ENCODE measurements at places on chromosomes 2 and 18.

DNA sequence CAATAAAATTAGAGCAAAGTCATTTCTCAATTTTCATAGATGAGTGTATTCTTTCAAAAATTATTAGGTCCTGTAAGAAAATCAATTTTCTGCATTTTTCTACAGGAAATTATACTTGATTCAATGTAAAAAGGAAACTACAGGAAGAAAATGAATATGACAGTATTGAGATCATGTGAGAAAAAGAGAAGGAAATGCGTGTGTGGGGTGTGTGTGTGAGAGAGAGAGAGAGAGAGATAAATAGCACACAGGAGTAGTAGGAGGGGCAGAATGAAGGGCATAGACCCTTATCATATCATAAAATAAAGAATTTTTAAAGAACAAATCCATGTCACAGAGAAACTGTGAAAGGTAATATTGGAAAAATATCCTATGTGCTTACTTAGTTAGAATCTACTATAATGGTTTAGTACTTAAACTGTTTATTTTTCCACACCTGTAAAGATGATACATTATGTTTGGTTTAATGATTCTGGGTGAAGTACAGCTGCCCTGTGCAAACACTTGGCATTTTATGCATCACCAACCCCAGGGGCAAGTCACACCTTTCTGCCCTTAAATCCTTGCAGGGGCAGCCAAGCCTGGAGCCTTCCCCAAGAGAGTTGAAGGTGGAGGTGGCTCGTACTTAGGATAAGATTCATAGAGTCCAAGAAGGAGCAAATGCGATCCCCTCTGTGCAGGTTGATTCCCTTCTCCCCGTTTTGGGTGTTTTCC, 276.4 kb downstream of the TGIF1 start:
- DNase-seq = no peak

- no peak for DNase-seq
Measured at GRCh38 chr2:1992280-1992679, 248.0 kb upstream of the PXDN start.

- no peak for DNase-seq
Measured at GRCh38 chr2:218446547-218446946, 27.6 kb downstream of the VIL1 start.

DNA sequence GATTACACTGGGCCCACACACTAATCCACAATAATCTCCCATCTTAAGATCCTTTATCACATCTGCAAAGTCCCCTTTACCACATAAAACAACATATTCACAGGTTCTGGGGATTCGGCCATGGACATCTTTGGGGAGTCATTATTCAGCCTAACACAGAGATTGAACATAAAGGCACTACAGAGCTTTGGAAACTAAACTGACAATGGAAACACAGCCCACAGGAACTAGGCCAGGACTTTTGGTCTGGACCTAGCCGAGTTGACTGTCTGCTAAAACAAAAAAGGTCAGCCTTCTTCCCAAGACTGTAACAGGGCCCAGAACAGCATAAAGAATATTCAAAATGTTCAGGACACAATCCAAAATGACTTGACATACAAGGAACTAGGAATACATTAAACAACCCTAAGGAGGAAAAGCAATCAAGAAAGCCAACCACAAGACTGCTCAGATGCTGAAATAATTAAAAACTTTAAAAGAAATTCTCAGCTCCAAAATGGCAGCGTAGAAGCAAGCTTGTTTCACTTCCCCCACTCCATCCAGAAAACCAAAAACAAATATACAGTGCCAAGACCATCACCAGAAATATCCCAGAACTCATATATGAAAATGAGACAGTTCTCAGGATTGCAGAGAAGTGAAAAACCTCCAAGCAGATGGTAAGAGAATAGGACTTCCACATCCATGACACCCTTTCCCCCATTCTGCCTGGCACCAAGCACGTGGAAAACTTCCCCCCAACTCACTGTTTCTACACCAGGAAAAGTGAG, 207.8 kb downstream of the ATAD2B start:
- no peak for DNase-seq

DNA sequence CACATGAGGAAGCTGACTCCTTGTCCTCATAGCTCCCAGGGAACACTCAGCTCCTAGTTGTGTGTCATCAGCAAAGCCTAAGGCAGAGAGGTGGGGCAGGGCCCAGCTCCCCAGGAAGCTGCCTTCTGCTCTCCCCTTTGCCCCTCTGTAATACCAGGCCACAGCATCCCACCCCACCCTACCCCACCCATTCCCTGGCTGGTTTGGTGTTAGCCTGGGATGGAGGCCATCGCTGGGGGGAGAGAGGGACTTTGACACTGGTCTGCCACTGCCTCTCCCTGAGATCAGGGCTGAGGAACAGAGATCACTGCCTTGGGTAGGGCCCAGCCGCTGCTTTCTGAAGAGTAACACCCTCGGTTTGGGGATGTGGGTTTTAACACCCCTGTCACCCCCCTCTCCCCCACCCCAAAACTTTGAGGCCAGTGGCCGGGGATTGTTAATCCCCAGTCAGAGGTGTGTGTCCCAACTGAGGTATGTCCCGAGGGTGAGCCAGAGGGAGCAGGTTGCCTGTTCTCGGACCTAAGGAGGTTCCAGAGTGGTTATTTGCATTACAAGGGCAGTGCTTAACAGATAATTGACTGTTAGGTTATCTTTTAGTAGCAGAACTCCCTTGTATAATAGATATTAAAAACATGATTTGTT, 41.4 kb downstream of the TET3 start:
- DNase-seq = no peak

DNA sequence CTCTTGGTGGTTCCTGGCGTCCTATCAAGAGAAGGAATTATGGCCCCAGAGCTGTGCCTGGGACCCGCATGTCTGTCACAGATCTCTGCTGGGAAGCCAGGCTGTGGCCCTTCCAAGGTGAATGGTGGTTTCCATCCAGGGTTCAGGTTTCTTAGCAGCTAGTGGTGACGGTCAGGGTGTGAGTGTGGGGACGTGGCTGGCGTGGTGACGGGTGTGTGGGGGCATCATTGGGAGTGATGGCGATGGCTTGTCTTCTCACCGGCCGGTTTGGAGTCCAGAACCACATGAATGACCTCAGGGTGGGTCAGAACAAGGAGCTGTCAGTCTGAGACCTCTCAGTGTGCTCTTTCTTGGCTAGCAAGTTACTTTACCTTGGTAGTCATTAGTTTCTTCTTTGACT, 52.6 kb downstream of the AGAP1 start:
- DNase-seq = no peak

GRCh38 chr2:241566468-241566867, 7.9 kb downstream of the BOK start:
- no peak for DNase-seq

GRCh38 chr18:26794230-26795101, 71.0 kb downstream of the AQP4 start:
- DNase-seq = no peak

DNA sequence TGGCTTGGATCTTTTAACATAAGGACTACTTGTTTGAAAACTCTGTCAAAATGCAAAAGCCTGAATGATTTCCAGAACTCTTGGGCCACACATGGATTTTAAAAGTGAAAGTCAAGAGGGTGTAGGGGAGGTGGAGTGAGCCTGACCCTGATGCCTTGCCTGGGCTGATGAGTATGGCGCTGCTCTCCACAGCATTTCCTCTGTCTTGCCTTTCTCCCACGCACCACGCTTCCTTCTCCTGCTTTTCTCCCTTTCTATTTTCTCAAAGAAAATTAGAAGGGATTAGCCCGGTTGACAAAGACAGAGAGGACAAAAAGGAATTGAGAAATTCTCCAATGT, 207.0 kb upstream of the CCDC68 start:
- no peak for DNase-seq

DNA sequence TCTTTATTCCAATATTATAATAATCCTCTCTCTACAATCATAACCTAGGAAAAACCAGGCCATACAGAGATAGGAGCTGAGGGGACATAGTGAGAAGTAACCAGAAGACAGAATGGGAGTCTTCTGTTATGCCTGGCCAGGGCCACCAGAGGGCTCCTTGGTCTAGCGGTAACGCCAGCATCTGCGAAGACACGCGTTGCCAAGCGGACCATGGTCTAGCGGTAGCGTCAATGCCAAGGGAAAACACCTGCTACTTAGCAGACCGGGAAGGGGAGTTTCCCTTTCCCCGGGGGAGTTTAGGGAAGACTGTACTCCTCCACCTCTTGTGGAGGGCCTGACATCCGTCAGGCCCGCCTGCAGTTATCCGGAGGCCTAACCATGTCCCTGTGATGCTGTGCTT, 36.6 kb downstream of the ARL6IP6 start:
- DNase-seq = no peak

GRCh38 chr2:86020984-86021383, 84.7 kb downstream of the POLR1A start:
- no peak for DNase-seq

Data from activated CD4-positive, alpha-beta memory T cell treated with anti-CD3 and anti-CD28 coated beads, Interleukin-2, amount 10 ng/mL, durations not matched to agents 7 days and 5 days (primary cell).